ENCODE measurements at places on chromosomes 2 and 18. TPM values are rescaled to one million over a fixed set of nuclear protein-coding genes. Genes with fewer than 3 reads are reported as not detected.

Gene TTC21B
- total RNA-seq: 15.6 TPM

Gene PREB
- 54.5 TPM for total RNA-seq

Gene FARSB
- 19.0 TPM for total RNA-seq

Gene PFN4
- total RNA-seq: 0.32 TPM

Gene CBLN2
- total RNA-seq: not detected

Gene GKN1
- total RNA-seq: not detected

Gene ANKRD62
- not detected for total RNA-seq

Gene DSG3
- total RNA-seq: not detected

Gene RUFY4
- total RNA-seq: not detected

Gene LHCGR
- total RNA-seq: 0.11 TPM

Gene CD28
- total RNA-seq: 0.78 TPM

Gene VRK2
- 29.4 TPM for total RNA-seq

Gene CUL3
- 74.5 TPM for total RNA-seq

Gene NETO1
- total RNA-seq: not detected

Gene HTR2B
- total RNA-seq: not detected

Gene ATG4B
- total RNA-seq: 43.3 TPM

Gene HOXD4
- not detected for total RNA-seq

Gene EPAS1
- 205 TPM for total RNA-seq

Gene AGXT
- total RNA-seq: not detected

Gene MTX2
- 51.0 TPM for total RNA-seq

Gene RNF152
- total RNA-seq: 12.6 TPM

Gene BOLL
- not detected for total RNA-seq

Gene REG3G
- total RNA-seq: not detected

Gene RAB6C
- total RNA-seq: 0.16 TPM

Gene MROH2A
- total RNA-seq: not detected

Gene RSAD2
- total RNA-seq: 3.3 TPM

Gene TFPI
- total RNA-seq: 33.6 TPM

Gene SERPINB2
- total RNA-seq: not detected

Gene GAREM2
- 1.4 TPM for total RNA-seq

Gene RAD51AP2
- total RNA-seq: 0.11 TPM

Gene ZSWIM2
- not detected for total RNA-seq

Gene CCDC142
- total RNA-seq: 8.3 TPM

Gene SPP2
- not detected for total RNA-seq

Gene CNNM4
- 33.3 TPM for total RNA-seq

Gene KIAA2012
- total RNA-seq: not detected

Gene COQ10B
- total RNA-seq: 20.5 TPM

Gene TMEM37
- 4.5 TPM for total RNA-seq

Gene CCDC93
- total RNA-seq: 22.2 TPM

Gene ACTG2
- total RNA-seq: 1.9 TPM

Gene FIGN
- 16.7 TPM for total RNA-seq

Gene OR6B2
- total RNA-seq: not detected

Gene CRYBA2
- total RNA-seq: not detected

Gene FER1L5
- total RNA-seq: not detected

Gene KLHL14
- not detected for total RNA-seq

Gene LIMS4
- 3.7 TPM for total RNA-seq

Gene MERTK
- total RNA-seq: 6.6 TPM

Gene XRCC5
- 113 TPM for total RNA-seq

Gene BOLA3
- 88.4 TPM for total RNA-seq

Gene GALR1
- total RNA-seq: not detected

Gene GALNT5
- total RNA-seq: 0.30 TPM

Gene DPP4
- 5.4 TPM for total RNA-seq

Gene EFR3B
- total RNA-seq: 4.1 TPM

Gene ELAC1
- total RNA-seq: 5.6 TPM

Gene SMAD2
- 80.2 TPM for total RNA-seq

Gene CIB4
- not detected for total RNA-seq

Gene SATB2
- 1.1 TPM for total RNA-seq

Gene PKDCC
- total RNA-seq: 114 TPM

Measured in Right ventricle myocardium inferior (tissue), 1 donor.